ENCODE measurements at places on chromosomes 5 and 9.
A peak's percentile ranks its signal among the peaks of the same experiment; 100 is the strongest.

GRCh38 chr5:57085306-57086081 lies 88.4 kb upstream of the GPBP1 start:
- no peak for DNase-seq

DNA sequence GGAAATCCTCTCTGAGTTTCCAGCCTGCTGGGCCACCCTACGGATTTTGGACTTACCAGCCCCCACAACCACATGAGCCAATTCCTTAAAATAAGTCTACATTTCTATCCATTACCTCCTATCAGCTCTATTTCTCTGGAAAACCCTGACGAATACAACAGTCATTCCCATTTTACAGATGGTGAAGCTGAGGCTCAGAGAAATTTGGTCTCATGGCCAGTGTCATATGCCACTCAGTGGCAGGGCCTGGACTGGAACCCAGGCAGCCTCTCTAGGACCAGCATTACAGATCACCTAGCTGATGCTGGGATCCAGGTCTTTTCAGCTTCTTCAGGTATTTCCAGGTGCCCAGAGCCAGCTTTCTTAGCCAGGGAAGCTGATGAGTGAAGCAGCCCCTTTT lies 45.0 kb upstream of the SH3PXD2B start:
- no peak for DNase-seq

- no peak for DNase-seq
Observed at GRCh38 chr9:114488398-114489129, 16.7 kb downstream of the WHRN start.

DNA sequence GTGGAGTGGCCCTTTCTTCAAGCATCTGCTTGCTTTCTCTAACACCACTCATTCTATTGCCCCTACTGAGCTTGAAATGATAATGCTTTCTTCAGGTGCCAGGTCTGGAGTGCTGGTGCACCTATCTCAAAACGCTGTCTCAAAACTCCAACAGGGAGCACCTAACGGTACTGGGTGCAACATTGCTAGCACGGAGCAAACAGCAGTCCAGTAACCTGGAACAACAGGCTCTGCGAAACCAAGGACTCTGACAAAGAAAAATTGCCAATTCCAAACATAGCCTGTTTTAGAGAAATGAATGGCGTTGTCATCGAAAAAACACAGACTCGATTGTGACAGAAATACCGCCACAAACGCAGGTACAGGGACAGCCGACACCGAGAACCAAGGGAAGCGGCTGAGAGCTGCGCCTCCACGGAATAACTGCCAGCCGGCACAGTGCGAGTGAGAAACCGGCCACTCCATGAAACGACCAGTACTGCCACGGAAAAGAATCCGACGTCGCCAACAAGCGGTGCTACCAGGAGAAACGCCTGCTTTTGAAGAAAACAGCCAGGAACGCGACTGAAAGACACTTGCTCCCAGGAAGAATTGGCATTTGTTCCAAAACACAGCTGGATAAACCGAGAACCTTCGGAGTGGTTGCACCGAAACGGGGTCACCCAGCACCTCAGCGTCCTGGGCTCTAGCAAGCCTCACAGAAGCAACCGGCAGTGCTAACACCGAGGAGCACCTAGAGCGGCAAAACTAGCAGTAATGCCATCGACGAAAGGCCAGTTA lies 3.1 kb downstream of the ANXA2R start:
- DNase-seq: no peak

DNA sequence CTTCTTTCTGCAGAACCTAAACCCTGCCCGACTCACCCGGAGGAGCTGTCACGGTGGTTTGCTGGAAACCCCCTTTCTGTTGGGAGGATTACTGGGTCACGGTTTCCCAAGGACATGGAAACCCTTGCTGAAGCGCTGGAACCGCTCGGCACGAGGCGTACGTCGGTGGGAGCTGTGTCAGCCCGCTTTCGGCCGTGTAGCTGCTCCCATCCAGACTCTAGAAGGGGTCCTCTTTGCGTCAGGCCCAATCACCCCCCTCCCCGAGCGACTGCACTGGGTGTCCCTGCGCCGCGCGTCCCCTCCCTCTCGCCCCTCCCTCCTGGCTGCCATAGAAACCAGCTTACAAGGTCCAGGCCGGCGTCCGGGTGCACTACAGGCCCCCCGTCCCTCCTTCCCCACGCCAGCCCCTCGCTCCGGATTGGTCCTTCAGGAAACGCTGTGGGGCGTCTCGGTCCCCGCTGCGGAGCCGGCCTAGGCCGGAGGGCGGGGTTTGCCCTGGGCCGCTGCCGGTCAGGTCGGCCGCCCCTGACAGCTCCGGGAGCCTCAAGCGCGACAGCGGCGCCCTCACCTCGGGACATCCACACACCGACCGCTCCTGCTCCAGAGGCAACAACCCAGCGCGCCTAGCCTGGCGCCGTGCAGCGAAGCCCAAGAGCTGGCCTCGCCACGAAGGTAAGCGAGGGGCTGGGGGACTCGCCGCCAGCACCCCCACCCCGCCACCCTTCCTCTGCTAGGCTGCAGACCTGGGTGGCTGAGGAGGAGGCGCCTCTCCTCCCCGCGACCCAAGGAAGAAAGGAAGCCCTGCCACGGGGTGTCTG lies at the start of gene NIM1K:
NIM1K (plus strand) TSS at position 486 of the 818 bp plus-strand sequence. CDS start 53,551 bp downstream, outside the sequence.
- DNase-seq: peak; percentile 72

GRCh38 chr9:629146-629545 lies 212.4 kb upstream of the DMRT1 start:
- DNase-seq: no peak

GRCh38 chr5:68353605-68354004 lies 138.0 kb downstream of the PIK3R1 start:
- no peak for DNase-seq

DNA sequence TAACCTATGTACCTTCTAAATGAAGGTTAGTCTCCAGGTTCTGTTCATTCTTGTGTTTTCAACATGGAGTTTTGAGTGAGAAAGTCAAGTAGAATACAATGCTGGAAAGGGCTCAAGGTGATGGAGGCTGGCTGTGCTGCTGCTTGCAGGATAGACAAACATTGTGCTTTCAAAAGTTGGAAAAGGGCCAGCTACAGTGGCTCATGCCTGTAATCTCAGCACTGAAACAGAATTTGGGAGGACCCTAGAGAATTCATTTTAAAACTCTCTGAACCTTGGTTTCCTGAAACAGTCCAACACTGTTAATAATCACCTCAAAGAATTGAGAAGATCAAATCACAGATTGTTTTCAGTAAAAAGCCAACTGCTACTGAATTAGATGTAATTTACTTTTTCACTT lies 15.4 kb upstream of the IARS1 start:
- DNase-seq: no peak

- DNase-seq: no peak
Observed at GRCh38 chr5:158464383-158464782, 605.4 kb upstream of the CLINT1 start.

- no peak for DNase-seq
Observed at GRCh38 chr9:107378006-107378405, 94.9 kb downstream of the RAD23B start.

GRCh38 chr9:123964761-123965160 lies 34.8 kb upstream of the DENND1A start:
- DNase-seq: no peak

DNA sequence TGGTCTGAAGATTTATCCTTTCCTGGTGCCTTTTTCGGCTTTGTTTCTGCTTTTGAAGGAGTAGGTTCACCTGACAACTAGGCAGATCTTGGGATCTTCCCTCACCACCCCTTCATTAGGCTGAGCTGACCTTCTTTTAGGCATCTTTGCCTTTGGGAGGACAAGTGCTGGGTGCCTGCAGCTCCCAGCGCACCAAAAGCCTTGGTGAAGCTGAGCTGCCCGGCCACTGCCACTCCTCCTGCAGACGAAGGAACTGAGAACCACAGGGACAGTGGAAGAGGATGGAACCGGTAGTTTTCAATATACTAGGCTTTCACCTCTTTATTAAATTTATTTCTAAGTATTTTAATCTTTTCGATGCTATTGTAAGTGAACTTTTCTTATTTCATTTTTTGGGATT lies 16.8 kb upstream of the MARCOL start:
- DNase-seq: no peak

DNA sequence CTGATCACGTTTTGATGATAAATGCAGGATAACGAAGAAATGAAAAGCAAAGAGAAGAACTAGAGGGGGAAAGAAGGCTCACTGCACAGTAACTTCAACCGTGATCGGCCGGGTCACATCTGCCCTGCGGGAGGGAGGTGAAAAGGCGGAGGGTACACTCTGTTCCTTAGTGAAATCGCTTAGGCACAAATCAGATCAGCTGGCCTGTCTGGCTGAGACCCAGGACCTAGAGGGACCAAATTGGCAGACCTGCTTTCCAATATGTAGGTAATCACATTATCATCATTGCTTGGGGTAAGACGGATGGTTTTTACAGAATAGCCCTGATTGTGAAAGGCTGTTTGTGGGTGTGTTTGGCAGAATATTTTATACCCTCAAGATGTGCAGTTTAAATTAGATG lies 82.2 kb downstream of the SLC28A3 start:
- no peak for DNase-seq

- no peak for DNase-seq
Observed at GRCh38 chr9:31153250-31153840, 1231.1 kb upstream of the ACO1 start.

DNA sequence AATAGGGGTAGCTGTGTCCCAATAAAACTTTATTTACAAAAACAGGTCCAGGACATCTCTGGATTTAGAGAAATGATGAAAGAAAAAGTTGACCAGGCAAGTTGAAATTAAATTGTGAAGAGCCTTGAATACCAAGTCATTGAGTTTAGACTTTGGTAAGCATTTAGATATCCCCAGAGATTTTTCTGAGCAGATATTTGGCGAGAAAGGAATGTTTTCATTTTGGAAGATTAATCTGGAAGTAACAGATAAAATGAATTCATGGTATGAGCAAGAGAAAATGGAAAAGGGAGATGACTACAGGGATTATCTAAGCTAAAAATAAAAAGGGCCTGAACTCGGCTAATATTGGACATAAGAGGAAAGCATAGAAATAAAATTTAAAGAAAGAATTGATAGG lies 157.6 kb downstream of the ACTL7B start:
- DNase-seq: no peak

- no peak for DNase-seq
Observed at GRCh38 chr9:117480253-117480652, 65.4 kb upstream of the ASTN2 start.

All from EL (cell line).